Stimulated activated CD8-positive, alpha-beta memory T cell treated with anti-CD3 and anti-CD28 coated beads, Interleukin-4, amount 100 ng/mL, for 48 hours (primary cell): ENCODE measurements at places on chromosomes 5 and 9.

GRCh38 chr9:36770025-36770424, 197.3 kb downstream of the MELK start:
- DNase-seq, result no peak

GRCh38 chr9:85940275-85940831, 593 bp upstream of the NAA35 start:
- DNase-seq, result no peak

- DNase-seq, result no peak
Observed at GRCh38 chr5:131296213-131296672, 32.4 kb downstream of the CDC42SE2 start.

DNA sequence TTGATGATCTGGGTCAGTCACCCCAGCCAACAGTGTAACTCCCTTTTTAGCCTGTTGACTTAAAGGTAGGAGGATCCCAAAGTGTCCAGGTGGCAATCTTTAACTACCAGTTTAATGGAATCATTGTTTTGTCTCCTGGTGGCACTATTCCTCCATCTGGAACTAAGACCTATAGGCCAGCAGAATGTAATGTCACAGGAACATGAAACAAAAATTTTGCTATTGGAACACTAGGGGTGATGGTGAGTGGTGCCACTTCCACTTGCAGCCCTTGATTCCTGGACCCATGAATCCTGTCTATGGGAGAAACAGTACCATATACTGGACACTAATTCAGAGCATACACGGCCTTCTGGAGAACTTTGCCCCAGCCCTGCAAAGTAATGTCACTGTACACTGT, 219.5 kb upstream of the RASA1 start:
- no peak for DNase-seq

- DNase-seq, result peak; percentile 35
Observed at GRCh38 chr9:133420392-133420827, 1.8 kb upstream of the ADAMTS13 start.

DNA sequence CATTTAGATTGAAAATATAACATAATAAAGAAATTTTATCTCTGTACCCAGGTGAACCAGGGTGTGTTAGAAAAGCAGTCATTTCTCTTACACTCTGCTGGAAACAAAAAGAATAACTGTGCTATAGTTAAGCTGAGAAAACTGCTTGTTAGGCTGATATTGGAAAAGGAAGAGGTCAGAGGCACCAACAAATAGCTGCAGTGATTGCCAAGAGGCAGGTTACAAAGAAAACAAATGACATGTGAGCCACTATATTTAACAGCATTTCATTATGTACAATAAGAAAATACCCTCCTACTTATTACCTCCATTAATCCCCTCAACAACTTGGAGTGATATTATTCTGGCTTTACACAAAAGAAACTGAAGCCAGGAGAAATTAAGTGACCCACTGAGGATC, 607.9 kb upstream of the TLE4 start:
- no peak for DNase-seq

DNA sequence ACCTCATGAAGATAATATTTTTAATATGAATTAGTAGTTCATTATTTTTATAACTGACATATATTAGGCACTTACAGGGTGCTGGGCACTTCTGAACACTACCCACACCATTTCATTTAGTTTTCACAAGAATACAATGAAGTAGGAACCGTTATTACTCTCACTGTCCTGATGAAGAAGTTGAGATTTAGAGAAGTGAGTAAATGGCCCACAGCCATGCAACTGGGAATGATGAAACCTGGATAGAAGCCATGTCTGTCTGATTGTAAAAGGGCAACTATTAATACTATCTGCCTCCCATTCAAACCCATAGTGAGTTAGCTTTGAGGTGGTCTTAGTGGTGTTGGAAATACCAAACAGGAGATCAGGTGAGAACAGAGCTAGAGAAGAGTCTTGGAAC, 29.6 kb upstream of the OTULINL start:
- DNase-seq, result no peak

GRCh38 chr5:135091286-135091685, 57.3 kb upstream of the PITX1 start:
- no peak for DNase-seq

DNA sequence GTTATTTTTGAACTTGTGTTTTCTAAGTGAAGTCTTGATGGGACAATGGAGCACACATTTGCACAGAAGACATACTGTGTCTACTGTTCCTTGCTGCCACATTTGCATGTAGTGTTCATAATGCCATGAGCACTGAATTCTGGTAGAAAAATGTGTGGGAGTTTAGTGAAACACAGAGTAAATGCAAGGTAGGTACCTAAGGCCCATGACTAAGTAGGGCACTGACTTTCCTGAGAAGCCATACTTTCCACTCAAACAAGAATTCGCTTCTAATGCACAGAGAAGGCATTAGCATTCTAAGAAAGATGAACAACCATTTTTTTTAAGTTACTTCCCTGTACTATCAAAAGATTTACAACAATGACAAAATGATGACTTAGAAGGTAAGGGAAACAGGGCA, 282.2 kb downstream of the MAN2A1 start:
- no peak for DNase-seq

DNA sequence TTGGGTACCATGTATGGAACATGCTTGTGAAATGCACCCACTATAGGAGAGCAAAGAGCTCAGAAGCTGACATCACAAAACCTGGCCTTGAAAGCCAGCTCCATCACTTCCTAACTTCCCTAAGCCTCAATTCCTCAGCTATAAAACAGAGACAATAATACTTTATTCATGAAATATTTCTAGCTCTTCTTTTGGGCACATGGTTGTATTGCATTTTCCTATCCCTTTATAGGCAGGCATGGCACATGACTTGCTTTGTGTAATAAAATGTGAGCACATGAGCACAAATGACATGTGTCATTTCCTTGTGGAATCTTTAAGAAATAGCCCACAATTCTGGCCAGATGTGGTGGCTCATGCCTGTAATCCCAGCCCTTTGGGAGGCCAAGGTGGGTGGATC, 18.5 kb downstream of the ZNF366 start:
- DNase-seq, result no peak

DNA sequence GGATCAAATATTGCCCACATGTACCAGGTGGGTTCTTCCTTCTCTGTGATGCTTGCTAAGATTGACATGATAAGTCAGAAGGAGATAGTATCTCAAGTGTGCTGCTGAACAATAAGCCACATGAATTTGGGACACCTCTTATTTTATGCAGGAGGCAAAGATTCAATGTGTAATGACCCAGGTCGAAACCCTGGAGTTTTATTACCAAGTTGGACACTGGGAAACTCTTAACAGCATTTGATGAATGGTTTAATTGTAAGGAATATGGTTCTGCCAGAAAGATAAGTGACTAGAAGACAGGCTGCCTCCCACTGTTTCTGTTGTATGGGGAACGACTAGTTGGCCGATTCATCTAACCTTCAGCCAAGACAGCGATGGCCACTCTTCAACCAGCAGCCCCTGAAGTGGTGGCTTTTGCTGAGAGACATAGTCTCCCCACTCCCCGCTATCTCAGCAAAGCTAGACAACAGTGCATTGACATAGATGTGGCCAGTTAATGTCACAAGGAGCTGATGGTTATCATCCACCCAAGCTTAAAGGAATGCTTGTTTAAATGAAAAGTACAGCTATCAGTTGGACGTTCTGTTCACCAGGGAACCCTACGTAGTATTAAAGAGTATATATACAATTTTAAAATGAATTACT, 407.7 kb downstream of the KDM4C start:
- DNase-seq, result no peak

GRCh38 chr9:132114102-132114707, 34.5 kb upstream of the MED27 start:
- DNase-seq, result peak; percentile 72

GRCh38 chr5:144504929-144505577, 334.4 kb downstream of the KCTD16 start:
- DNase-seq, result no peak

GRCh38 chr5:72246954-72247442, 73.0 kb downstream of the MRPS27 start:
- DNase-seq, result no peak

- peak; percentile 85 for DNase-seq
Observed at GRCh38 chr9:123353984-123354591, 1.9 kb upstream of the CRB2 start.

- no peak for DNase-seq
Observed at GRCh38 chr5:168427224-168427623, 59.0 kb upstream of the RARS1 start.

- DNase-seq, result no peak
Observed at GRCh38 chr5:38515092-38515491, 41.4 kb downstream of the LIFR start.

- no peak for DNase-seq
Observed at GRCh38 chr9:79657891-79658290, 86.1 kb downstream of the TLE4 start.

GRCh38 chr5:60148366-60148765, 254.8 kb upstream of the PDE4D start:
- DNase-seq, result no peak

GRCh38 chr5:141040771-141041426, 10.3 kb upstream of the PCDHB1 start:
- peak; percentile 85 for DNase-seq

GRCh38 chr9:77981332-77981731, 50.3 kb downstream of the GNAQ start:
- DNase-seq, result no peak

- no peak for DNase-seq
Observed at GRCh38 chr9:79242489-79242888, 329.3 kb upstream of the TLE4 start.

DNA sequence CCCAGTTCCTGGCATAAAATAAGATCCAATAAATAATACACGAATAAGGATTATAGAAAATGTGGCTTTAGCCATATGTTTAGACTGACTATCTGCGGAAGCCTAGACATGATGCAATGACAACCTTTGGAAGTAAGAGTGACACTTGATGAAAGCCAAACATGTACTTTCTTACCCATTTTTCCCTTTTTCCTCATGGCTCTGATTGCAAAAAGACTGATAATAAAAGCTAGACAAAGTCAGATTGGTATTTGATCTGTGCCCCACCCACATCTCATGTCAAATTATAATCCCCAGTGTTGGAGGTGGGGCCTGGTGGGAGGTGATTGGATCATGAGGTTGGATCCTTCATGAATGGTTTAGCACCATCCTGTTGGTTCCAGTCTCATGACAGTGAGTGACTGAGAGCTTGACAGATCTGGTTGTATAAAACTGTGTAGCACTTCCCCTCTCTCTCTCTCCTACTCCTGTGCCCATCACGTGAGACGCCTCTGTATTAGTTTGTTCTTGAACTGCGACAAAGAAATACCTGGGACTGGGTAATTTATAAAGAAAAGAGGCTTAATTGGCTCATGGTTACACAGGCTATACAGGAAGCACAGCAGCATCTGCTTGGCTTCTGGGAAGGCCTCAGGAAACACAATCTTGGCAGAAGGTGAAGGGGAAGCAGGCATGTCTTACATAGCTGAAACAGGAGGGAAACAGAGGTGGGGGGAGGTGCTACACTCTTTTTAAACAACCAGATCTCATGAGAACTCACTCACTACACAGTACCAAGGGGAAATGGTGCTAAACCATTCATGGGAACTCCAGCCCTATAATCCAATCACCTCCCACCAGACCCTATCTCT, 243.4 kb upstream of the PIK3R1 start:
- DNase-seq, result no peak

GRCh38 chr9:9523476-9524139, 1089.2 kb downstream of the PTPRD start:
- DNase-seq, result no peak

DNA sequence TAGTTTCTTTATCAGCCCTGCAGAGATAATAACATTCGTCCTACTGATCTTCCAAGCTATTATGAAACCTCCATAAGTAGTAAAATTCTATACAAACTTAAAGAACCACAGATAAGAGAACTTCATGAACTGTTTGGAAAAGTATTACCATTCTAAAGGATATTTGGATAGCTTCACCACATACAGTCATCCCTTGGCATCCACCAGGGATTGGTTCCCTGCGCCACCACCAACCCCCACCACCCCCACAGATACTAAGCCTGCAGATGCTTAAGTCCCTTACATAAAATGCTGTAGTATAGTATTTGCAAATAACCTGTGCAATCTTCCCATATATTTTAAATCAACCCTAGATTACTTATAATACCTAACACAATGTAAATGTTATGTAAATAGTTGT, 61.4 kb upstream of the SHISAL2B start:
- DNase-seq, result no peak

DNA sequence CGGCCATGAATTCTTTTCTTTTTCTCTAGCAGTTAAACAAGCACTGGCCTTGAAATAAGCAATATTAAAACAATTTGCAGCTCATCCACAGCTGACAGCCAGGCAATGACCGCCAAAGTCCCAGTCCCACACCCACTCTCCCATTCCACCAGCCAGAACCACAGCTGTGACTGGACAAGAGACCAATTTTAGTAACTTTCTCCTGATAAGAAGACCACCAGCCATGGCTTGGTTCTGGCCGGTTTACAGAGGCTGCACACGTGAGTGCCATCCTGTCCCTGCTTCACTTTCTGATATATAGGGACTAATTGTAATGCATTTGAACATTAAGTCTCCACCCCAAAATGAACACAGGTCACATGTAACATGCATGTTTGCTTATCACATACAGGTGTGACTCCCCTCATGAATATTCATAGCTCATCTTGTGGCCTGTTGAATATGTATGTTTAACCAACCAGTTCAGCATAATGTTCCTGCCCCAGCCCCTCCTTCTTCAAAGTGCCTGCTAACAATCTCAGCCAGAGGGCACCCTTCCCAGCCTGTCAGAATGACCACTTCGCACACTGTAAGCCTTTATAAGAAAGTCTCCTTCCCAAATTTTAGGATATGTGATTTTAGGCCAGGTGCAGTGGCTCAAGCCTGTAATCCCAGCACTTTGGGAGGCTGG, 23.9 kb upstream of the FANCC start:
- DNase-seq, result no peak

DNA sequence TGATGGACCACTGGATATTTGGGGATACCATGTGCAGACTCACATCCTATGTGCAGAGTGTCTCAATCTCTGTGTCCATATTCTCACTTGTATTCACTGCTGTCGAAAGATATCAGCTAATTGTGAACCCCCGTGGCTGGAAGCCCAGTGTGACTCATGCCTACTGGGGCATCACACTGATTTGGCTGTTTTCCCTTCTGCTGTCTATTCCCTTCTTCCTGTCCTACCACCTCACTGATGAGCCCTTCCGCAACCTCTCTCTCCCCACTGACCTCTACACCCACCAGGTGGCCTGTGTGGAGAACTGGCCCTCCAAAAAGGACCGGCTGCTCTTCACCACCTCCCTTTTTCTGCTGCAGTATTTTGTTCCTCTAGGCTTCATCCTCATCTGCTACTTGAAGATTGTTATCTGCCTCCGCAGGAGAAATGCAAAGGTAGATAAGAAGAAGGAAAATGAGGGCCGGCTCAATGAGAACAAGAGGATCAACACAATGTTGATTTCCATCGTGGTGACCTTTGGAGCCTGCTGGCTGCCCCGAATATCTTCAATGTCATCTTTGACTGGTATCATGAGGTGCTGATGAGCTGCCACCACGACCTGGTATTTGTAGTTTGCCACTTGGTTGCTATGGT, 54.5 kb upstream of the HNRNPA0 start:
- no peak for DNase-seq

DNA sequence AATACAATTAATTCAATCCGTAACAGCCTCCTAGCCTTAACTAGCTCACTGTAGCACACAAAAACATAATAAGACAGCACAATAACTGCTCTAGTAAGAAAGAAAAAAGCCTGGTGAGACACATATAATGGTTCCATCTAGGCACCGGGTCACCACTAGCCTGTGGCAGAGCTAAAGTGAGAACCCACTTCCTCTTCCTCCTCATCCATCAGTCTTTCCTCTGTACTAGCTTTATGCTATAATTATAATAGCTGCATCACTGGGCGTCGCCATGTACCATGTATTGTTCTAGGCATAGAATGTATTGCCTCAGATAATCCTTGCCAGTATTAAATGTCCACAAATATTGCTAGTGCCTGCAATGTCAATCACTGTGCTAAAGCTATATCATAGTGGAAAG, 23.1 kb downstream of the ADRB2 start:
- no peak for DNase-seq
